ENCODE measurements at places on chromosomes 3 and 15.

- DNase-seq, result no peak
Observed at GRCh38 chr3:124671106-124671505, 59.1 kb upstream of the UMPS start.

DNA sequence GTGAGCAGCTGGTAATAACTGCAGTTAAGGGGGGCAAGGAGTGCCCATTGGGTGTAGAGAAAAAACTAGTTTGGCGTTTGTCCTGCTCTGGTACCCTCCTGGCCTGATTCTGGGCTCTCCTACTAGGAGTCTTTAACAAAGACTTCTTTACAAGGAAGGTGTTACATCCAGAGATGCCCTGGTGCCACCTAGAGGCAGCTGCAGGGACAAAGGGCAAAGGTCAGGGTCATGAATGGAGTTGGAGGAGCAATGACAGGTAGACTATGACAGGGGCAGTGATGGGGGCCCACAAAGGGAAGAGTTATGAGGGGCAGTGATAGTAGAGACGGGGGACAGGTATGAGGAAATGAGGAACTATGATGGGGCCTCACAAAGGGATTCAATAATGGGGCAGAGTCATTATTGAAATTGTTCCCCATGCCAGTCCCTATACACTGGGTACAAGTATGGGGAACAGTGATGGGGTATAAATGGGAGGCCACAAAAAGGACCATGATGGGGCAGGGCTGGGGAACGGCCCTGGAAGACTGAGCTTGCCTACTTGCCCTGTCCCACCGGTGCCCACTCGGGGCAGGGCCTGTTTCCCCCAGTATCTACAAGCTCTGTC is 7.9 kb downstream of the CCDC71 start:
- DNase-seq, result no peak

GRCh38 chr3:129315998-129316247 is 37.3 kb downstream of the HMCES start:
- DNase-seq, result no peak

DNA sequence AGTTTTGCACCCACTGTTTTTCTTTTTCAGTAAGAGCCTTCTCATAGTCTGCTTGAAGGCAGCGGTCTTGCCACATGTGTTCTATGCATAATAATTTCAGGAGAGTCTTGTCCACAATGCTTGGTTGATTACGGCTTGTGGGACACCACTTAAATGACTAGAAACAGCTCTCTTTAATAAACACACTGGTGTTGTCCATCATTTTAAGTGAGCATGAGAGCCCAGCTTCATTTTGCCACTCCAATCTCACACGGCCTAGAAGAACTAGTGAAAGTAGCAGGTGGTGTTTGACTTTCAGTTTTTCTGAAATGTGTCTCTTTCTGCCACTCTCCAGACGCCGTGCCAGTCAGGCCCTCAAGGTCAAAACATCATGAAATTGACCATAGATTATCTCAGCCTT is 292.1 kb downstream of the LPP start:
- no peak for DNase-seq

DNA sequence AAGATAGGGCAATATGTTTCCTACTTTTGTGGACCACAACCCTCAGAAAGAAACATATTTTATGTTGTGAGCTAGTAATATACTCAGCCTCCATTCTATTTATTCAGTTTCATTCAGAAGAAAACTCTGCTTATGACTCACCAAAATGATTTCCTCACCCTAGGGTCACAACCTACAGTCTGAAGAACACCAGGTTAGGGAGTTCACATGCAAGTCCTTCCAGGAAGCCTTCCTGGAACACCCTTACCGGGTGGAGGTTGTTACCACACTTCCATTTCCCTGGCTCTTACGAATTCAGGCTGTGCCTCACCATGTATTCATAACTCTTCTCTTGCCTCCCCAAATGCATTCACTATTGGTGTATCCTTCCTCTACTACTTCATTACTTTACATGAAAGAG is 228.0 kb upstream of the ADAMTS9 start:
- no peak for DNase-seq

All from AG04449 (cell line).